IMR-90 (cell line): ENCODE measurements at places on chromosomes 2 and 18. TPM values are rescaled to one million over a fixed set of nuclear protein-coding genes. Genes with fewer than 3 reads are reported as not detected.

- H3K4me1 ChIP-seq = no peaks in the 10 kb centered on the region; the same call in 1 of the 2 replicates
- DNase-seq = no peak
- peaks cover 5% of the 10 kb centered on the region for H3K27me3 ChIP-seq
- H3K4me3 ChIP-seq = no peak overlapping the region
- no peaks in the 10 kb centered on the region for H3K36me3 ChIP-seq
- no peak overlapping the region for H3K27ac ChIP-seq
Observed at GRCh38 chr2:128468186-128468920, 149.7 kb upstream of the HS6ST1 start.

DNA sequence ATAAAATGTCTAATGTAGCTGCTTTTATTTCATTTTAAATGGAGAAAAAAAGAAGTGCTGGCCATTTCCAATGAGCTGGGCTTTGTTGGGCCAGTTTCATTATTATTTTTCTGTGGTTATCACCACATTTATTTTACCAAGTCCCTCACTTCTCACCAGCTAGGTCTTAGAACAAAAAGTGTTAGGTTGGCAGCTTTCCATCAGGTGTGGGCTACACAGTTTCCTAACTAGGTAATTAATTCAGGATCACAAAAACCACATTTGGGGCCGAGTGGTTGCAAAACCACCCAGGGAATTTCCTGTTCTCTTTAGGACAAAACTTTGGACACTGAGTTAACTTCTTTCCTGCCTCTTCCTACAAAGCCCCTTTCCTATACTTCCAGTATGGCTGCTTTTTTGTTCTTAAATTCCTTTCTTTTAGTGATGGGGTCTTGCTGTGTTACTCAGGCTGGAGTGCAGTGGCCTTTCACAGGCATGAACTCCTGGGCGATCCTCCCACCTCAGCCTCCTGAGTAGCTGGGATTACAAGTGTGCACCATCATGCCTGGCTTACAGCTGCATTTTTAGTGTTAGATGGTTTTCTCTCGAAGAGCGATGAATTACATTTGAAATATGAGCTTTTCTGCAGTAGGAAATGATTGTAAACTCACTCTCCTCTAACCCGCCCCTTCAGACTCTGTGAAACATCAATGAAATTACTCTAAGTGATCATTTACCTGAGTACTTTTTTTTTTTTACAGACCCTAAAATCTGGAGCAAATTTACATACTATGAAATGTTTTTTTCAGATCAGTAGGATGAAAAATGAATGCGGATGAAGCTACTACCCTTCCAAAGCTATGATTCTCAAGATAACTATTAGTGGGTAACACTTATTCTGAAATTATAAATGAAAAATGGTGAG, 2.6 kb upstream of the ZFP36L2 start:
- peaks cover 13% of the 10 kb centered on the region; the same call in 1 of the 2 replicates for H3K36me3 ChIP-seq
- H3K4me3 ChIP-seq = no peak overlapping the region
- DNase-seq = no peak
- H3K27ac ChIP-seq = no peak overlapping the region

DNA sequence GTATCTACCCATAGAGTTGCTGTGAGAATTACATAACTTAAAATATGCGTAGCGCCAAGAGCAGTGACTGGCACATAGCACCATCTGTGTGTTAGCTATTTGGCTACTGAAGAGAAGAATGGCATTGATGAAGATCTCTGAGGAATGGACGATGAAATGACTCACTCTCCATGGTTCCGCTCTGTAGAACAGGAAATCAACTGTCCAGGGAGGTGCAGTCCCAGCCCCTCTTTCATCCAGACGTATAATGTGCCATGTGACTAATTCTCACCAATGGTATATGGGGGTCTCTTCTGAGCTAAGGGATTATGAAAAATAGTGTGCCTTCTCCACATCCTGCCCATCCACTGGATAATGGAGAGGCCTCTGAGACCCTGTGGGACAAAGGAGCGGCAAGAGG, 254.8 kb downstream of the CYP26B1 start:
- H3K36me3 ChIP-seq = no peaks in the 10 kb centered on the region
- DNase-seq = no peak
- no peak overlapping the region for H3K4me3 ChIP-seq

IKZF2 gene
- 2.1 TPM in 2 replicates for polyA plus RNA-seq

CFC1 gene
- not detected in 2 replicates for polyA plus RNA-seq

DNA sequence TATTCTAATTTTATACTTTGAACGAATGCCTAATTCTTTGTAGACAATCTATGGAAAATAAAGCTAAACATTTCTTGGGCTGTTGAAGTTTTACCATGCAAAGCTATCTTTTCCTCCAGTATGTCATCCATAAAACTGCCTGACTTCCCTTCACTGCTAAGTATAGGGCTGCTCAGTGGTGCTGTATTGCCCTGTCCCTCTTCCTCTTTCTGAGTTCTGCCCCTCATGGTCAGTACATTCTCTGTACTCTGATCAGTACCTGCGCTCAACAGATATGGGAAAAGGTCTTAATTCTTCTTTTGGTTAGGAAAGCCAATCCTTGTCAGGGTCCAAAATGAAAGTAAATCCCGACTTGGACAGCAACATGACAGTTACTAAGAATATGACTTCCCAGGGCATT, 321.9 kb downstream of the RAD51AP2 start:
- H3K36me3 ChIP-seq = no peaks in the 10 kb centered on the region
- H3K4me3 ChIP-seq = no peak overlapping the region
- DNase-seq = no peak

AQP12B gene
- polyA plus RNA-seq = not detected in 2 replicates

MAP3K19 gene
- not detected in 2 replicates for polyA plus RNA-seq
